ENCODE measurements at places on chromosomes 3 and 15. TPM values are rescaled to one million over a fixed set of nuclear protein-coding genes. Genes with fewer than 3 reads are reported as not detected.

Gene CCDC33
- not detected for total RNA-seq

Gene CLDN16
- total RNA-seq = not detected

Gene SUSD5
- 6.9 TPM for total RNA-seq

- DNase-seq = no peak
These were observed 4.0 kb downstream of the TRIM71 start for GRCh38 chr3:32821686-32822296.

DNA sequence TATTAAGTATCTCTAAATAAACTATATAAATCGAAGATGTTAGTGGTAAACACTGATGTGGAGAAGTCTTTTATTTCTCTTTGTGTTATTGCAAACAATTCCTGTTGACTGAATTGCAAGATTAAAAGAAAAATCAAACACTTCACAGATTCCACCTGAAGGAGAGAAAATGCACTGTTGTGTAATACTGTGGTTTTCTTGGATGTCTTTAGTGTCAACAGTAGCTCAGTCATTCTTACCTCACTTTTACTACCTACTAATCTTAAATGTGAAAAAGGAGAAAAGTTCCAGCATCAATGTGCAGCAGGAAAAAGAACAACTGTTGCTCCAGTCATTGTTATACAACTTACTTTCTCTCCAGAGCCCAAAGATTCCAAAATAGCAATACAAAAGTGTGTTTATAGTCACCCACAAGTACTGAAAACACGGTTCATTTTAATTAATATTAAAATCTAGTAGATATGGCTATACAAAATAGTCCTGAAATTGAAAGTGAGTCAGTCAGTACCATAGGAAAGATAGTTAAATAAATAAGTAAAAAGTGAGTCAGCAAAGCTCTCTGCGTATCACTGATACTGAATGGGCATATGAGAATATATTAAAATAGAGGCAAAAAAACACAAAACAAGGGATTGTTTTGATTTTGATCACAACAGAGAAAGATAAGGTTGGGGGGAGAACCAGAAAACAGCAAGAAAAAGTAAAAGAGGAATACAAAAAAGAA lies 90.5 kb upstream of the CSPG5 start:
- DNase-seq = no peak

GRCh38 chr3:152323834-152324233 lies 55.1 kb downstream of the MBNL1 start:
- DNase-seq = no peak

DNA sequence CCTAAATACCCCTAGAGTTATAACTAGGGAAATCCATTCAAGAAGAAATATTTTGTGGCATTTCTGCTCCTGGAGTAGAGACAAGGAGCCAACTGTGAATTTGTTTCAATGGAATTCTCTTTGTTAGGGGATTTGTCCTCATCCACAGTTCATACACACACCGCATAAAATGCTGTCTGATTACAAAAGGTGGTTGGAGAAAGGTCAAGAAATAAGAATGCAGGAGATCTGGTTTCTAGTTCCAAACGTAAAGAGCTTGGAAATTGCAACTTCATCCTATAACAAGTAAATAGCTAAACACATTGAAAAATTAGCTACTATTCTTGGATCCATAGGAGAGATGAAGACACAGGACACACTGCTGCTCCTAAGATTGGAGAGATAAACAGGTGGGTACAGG lies 66.3 kb upstream of the NEDD4 start:
- DNase-seq = no peak

All from prostate gland (tissue), 2 donors.